ENCODE measurements at places on chromosomes 12 and 14.

GRCh38 chr14:43853541-43853940, 653.5 kb downstream of the FSCB start:
- no peak for DNase-seq

GRCh38 chr12:130728158-130729058, 12.3 kb upstream of the RIMBP2 start:
- DNase-seq = no peak

GRCh38 chr12:25058012-25058411, 109.1 kb upstream of the BCAT1 start:
- DNase-seq = no peak

- DNase-seq = no peak
Observed at GRCh38 chr12:120500581-120500980, 4.7 kb downstream of the DYNLL1 start.

- no peak for DNase-seq
Observed at GRCh38 chr14:47223656-47224055, 451.7 kb downstream of the MDGA2 start.

- DNase-seq = peak; percentile 48
Observed at GRCh38 chr12:57089271-57090245, 644 bp downstream of the NAB2 start.

DNA sequence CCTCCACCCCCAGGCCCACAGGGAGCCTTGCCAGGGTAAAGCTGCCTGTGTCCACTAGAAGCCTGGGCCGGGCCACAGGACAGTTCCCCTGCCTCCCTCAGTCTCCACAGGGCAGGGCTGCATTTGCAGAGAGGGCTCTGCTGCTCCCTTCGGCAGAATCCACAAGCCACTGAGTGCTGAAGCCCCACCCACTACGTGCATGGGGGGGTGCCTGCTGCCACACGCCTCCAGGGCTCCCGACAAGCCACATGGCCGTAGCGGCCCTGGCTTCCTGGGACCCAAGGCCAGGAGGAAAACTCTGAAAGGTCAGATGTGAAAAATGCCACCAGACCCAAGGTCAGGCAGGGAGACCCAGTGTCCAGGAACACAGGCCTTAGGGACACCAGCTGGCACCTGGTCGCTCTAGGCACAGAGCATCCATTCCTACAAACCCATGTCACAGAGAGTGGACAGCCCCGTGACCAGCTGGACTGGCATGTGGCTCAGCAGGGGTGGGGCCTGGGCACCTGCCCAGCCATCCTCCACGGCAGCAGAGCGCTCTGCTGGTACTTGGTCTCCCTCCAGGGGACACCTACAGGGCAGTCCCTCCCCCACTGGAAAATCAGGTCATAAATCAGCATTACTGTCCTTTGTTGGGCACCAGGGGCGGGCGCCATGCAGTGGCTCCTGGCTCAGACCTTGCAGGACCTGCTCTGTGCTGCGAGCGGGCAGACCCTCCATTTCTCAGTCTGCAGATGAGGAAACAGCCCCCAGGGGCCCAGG, 42.9 kb downstream of the CCDC85C start:
- no peak for DNase-seq

GRCh38 chr12:74488134-74488533, 49.5 kb upstream of the ATXN7L3B start:
- DNase-seq = no peak

- peak; percentile 63 for DNase-seq
Observed at GRCh38 chr12:2691006-2691344, 103.8 kb upstream of the FKBP4 start.

- no peak for DNase-seq
Observed at GRCh38 chr12:23888396-23889068, 60.9 kb downstream of the SOX5 start.

DNA sequence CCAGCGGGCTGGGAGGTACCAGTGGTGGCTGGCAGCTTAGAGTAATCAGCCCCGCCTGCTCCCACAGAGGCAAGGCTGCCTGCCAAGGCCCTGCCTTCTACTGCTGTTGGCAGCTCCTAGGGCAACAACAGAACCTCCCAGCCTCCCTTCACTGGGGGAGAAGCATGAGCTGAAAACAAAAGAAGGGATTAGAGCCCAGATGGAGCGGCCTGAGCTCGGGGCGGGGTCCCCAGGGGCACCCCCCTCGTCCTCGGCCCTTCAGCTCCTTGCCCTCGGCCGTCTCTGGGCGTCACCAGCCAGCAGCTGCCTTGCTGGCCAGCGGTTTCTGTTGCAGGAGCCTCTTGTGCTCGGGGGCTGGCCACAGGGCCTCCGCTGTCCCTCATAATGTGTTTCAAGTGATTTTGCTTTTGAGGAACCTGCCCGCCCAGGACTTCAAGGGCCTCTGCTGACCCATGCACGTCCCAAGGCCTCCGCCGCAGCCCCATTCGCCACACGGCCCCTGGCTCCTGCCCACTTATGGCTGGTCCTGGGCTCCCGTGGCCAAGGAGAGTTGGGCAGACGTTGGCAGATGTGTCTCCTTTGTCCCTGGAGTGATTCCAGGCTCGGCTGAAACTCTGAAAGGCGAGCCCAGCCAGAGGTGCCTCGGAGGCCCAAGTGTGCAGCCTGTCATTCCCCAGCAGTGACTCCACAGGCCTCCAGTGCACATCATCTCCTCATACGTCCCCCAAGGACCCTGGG, 49.7 kb downstream of the PSMA6 start:
- DNase-seq = peak; percentile 36

DNA sequence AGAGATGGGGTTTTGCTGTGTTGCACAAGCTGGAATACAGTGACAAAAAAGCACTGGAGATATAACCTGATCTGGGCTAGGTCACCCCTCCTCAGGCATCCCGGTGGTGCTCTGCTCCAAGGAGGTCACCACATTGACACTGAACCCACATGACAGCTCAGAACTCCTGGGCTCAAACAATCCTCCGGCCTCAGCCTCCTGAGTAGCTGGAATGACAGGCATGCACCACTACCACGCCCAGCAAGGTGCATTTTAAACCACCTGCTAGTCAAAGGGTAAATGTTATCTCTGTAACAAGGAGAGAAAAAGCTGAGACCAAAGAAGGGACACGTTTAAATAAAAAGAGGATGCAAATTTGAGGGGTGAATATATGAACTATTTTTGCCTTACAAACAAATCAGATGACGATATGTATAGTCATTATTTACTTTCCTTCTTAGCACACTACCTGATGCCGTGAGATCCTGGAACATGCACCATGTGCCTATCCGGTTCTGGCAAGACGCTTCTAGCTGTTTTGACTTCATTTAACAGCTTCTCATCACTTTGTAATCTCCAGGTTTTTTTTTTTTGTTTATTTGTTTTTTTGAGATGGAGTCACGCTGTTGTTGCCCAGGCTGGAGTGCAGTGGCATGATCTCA, 135.1 kb downstream of the PPM1H start:
- DNase-seq = no peak

DNA sequence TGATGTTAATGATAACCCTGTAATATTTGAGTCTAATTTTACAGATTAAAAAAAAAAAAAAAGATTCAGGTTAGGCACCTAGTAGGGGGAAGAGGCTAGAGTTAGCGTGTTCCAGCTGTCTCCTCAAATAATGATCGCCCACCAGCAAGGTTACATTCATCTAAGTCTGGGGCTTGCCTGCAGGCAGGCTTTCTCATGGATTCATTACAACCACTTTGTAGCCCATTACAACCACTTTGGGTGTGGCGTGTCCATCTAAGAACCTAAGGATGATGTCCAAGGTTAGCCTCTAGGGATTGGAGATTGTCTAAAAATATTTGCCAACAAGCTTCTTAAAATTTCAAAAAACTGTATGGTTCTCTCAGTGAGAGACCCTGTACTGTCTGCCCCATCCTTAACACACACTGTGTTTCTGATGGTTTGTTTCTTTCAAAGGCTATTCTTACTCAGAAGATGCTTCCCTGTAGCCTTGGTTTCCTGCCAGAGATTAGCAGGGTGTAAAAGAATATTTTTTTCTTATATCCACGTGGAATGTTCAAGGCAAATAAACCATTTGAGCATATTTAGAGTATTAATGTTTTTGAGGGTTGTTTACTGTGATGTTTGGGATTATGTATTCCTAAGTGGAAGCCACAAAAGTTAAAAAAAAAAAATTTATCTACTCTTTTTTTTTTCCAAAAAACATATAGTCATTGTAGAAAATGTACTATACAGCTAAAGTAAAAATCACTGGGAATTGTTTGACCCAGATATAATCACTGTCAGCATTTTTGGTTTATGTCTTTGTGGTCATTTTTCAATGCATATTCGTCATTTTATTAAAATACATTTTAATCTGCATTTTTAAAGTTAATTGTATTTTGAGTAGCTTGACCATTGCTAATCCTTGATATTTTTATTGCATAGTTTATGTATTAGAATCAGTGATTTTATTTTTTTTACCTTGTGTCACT, 1.7 kb downstream of the DYNC1H1 start:
- no peak for DNase-seq

DNA sequence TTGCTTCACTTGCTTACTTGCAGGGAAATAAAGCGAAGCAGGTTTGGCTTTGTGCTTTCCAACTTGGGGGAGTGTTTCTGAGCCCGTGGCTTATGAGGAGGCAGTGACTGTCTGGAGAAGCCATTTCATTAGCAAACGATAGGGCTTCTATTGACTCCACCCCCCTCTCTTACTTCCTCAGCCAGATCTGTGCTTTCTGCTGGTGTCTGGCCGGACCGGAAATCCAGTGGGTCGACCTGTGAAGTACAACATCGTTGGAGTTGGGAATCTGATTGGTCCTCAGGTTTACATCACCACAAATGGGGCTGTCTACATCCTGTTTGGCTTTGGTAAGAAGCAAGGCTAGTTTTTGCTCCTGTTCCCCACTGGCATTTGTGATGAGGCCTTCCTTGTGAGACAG, 22.3 kb downstream of the FAM234B start:
- no peak for DNase-seq

DNA sequence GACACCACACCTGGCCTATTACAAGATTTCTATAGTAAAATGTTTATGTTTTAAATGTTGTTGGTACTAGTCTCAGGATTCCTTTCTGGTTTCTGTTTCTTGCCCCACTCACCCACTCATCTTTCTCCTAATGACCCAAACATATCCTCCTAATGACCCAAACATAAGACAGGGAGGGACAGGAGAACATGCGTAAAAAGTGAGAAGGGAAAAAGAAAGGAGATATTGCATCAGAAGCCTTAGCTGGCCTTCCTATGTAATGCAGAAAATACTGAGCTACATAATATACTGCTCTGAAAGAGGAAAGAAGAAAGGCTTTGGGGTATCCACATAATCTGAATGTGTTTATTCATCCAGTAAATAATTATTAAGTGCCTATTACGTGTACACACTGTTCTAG, 104.6 kb upstream of the GPHB5 start:
- no peak for DNase-seq

GRCh38 chr12:50314636-50315312, 31.5 kb upstream of the LIMA1 start:
- peak; percentile 4 for DNase-seq

- peak; percentile 26 for DNase-seq
Observed at GRCh38 chr14:54366736-54367735, 29.8 kb upstream of the CDKN3 start.

DNA sequence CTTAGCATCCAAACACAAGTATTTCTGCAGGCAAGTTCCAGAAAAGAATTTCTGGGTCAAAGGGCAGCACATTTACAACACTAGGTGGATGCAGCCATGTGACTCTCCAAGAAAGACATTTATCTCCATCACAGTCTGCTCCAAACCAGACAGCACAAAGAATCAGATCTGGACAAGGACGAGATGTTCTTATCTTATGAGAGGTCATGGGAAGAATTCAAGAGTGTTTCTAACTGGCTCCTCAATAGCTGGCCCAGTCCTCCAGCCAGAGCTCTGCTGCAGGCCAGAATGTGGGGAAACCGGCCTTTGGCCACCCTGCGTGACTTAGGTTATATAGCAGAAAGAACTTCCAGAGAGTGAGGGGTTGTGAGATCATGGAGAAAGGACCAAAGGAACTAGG, 17.4 kb downstream of the TMEM119 start:
- no peak for DNase-seq

DNA sequence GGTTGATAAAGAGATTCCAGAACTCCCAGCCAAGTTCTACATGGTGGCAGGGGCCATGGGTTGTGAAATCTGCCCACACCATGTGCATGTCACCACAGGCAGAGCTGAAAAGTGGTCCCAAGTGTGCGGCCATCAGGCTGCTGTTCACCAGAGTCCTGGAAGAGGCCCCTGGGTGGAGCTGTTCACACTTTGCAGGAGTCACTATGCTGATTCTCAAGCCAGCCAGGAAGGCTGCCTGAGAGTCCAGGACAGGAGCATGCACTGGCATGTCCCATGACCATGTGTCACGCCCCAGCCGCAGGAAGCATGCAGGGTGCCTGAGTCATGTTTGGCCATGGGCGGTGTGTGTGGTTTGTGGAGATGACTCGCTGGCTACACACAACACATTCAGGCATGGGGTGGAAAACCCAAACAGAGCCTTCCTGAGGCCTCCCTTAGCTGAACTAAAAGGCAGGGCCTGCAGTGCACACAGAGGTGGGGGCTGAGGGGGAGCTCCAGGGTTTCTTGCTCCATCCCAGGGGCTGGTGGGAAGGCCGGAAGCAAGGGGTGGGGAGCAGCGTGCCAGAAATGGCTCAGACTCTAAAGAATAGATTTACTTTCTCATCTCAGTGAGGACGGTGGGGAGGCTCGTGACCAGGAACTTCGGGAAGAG, 19.4 kb downstream of the ABCB9 start:
- DNase-seq = peak; percentile 84

DNA sequence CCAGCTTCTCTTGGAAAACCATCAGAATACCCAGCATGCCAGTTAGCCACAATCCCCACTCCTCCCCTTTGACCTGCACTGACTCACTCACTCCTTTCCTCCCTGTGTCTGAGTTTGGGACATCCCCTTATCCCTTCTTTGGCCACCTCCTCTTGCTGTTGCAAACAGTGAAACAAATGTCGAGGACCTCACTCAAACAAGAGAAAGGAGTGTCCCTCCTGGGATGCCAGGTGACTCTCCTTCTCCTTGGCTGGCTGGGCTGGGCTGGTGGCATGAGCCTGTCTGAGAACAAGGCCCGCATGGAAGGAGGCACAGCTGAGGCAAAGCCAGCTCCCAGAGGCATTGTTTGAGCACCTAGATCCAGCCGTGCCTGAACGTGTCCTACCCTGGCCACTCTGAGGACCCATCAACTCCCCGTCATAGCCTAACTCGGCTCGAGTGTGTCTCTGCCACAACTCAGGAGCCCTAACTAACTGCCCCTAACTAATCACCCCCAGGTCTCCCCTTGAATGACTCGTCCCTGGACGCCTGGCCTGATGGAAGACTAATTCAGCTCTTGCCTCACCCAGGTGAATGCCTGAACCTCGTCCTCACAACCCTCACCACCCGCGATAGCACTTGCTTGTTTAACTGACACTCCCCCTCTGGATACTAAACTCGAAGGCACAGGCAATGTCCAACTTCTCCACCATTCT, 43.0 kb downstream of the NCOR2 start:
- DNase-seq = no peak

All from CD4-positive, alpha-beta T cell treated with Interferon alpha-2 for 1 hour (primary cell).